ENCODE measurements at places on chromosomes 6 and 20. TPM values are rescaled to one million over a fixed set of nuclear protein-coding genes. Genes with fewer than 3 reads are reported as not detected.

Gene ZNF391
- total RNA-seq = 2.1 TPM

Gene VIP
- total RNA-seq = 0.48 TPM

Gene ROMO1
- 231 TPM for total RNA-seq

GRCh38 chr6:160132776-160133338 is 11.2 kb downstream of the SLC22A1 start:
- no peaks in the 10 kb centered on the region for H3K36me3 ChIP-seq
- no peaks in the 10 kb centered on the region for H3K27me3 ChIP-seq
- no peak for DNase-seq
- no peaks in the 10 kb centered on the region for H3K4me1 ChIP-seq

DNA sequence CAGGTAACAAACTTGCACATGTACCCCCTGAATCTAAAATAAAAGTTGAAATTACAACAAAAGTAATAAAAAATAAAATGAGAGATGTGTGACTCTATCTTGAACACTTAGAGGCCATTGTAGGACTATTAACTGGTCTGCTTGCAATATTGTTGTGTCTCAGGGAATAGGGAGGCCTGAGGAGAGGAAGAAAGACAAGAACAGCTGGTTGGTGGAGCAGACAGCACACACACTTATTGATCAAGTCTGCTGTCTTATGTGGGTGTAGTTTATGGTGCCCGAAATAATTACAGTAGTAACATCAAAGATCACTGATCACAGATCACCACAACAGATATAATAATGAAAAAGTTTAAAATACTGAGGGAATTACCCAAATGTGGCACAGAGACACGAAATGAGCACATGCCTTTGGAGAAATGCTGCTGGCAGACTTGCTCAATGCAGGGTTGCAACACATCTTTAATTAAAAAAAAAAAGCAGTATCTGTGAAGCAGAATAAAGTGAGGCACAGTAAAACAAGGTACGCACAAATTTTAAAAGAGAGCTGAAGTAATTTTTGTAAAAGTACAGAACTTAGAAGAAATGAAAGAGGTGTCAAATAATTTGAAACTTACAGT is 110.1 kb upstream of the HDAC2 start:
- no peaks in the 10 kb centered on the region for H3K27me3 ChIP-seq
- H3K4me1 ChIP-seq = no peaks in the 10 kb centered on the region
- DNase-seq = no peak
- H3K4me3 ChIP-seq = no peak overlapping the region

- H3K4me3 ChIP-seq = no peak overlapping the region
- H3K27ac ChIP-seq = no peak overlapping the region
- H3K4me1 ChIP-seq = no peaks in the 10 kb centered on the region
- no peak for DNase-seq
- no peaks in the 10 kb centered on the region for H3K36me3 ChIP-seq
Observed at GRCh38 chr20:54048891-54049545, 21.4 kb downstream of the BCAS1 start.

GRCh38 chr20:516799-517198 is 26.8 kb downstream of the CSNK2A1 start:
- no peaks in the 10 kb centered on the region for H3K36me3 ChIP-seq
- H3K4me3 ChIP-seq = no peak overlapping the region
- H3K4me1 ChIP-seq = no peaks in the 10 kb centered on the region
- no peaks in the 10 kb centered on the region for H3K27me3 ChIP-seq
- no peak for DNase-seq

- H3K27ac ChIP-seq = no peak overlapping the region
- no peaks in the 10 kb centered on the region for H3K4me1 ChIP-seq
- no peak overlapping the region for H3K4me3 ChIP-seq
Observed at GRCh38 chr20:2283706-2284423, 11.9 kb upstream of the TGM3 start.

DNA sequence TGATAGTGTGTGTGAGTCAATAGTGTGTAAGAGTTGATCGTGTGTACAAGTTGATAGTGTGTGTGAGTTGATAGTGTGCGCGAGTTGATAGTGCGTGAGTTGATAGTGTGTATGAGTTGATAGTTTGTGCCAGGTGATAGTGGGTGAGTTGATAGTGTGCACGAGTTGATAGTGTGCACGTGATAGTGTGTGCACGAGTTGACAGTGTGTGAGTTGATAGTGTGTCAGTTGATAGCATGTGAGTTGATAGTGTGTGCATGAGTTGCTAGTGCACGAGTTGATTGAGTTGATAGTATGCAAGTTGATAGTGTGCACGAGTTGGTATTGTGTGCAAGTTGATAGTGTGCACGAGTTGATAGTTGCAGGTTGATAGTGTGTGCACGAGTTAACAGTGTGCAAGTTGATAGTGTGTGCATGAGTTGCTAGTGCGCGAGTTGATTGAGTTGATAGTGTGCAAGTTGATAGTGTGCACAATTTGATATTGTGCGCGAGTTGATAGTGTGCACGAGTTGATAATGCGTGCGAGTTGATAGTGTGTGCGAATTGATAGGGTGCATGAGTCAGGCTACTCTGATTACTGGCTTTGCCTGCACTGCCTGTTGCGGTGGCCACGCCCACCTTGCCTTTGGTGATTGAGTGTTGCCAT is 35.8 kb upstream of the IYD start:
- H3K4me1 ChIP-seq = no peaks in the 10 kb centered on the region
- no peaks in the 10 kb centered on the region for H3K36me3 ChIP-seq
- H3K27me3 ChIP-seq = no peaks in the 10 kb centered on the region

- peak overlapping the region; percentile 96 for H3K27ac ChIP-seq
- H3K4me3 ChIP-seq = peak overlapping the region; percentile 86
- H3K4me1 ChIP-seq = no peaks in the 10 kb centered on the region
- DNase-seq = peak; percentile 44
Observed at GRCh38 chr20:10671919-10672623, 1.7 kb downstream of the JAG1 start.

- H3K27me3 ChIP-seq = no peaks in the 10 kb centered on the region
- peak; percentile 20 for DNase-seq
- no peaks in the 10 kb centered on the region for H3K36me3 ChIP-seq
- no peaks in the 10 kb centered on the region for H3K4me1 ChIP-seq
- H3K27ac ChIP-seq = peak overlapping the region; percentile 69
Observed at GRCh38 chr20:31496761-31497295, 17.4 kb upstream of the HM13 start.

GRCh38 chr6:152273638-152274037 is 363.5 kb downstream of the SYNE1 start:
- no peaks in the 10 kb centered on the region for H3K36me3 ChIP-seq
- no peak overlapping the region for H3K27ac ChIP-seq
- no peaks in the 10 kb centered on the region for H3K27me3 ChIP-seq
- no peak overlapping the region for H3K4me3 ChIP-seq
- no peak for DNase-seq

GRCh38 chr20:717832-718231 is 42.2 kb upstream of the SCRT2 start:
- no peaks in the 10 kb centered on the region for H3K36me3 ChIP-seq
- H3K4me3 ChIP-seq = no peak overlapping the region
- no peak overlapping the region for H3K27ac ChIP-seq
- peaks cover 23% of the 10 kb centered on the region for H3K27me3 ChIP-seq

DNA sequence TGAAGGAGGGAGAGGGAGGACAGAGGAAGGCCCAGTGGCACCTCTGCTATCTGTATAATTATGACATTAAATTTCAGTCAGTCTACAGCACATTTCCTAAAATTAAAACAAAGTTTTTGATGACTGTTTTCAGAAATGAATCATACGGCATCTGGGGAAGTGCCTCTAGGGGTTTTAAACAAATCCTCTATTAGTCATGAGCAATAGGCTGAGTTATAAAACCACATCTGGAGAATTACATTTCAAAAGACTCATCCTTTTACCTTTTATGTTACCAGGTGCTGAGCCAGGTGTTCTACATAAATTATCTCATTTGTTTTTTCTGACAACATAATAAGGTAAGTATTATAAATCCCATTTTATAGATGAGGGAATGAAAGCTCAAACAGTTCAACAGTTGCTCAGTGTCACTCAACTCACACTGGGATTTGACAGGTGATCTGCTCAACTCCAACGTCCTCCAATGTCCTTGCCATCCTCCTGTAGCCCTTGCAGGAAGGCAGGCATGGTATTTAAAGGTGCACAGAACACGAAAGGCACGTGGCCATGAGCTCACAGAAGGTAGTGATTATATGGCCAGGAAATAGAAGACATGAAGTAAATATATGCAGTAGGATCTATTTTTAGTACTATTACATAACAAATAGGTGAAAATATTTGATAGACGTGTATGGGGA is 184.2 kb upstream of the MAN1A1 start:
- no peaks in the 10 kb centered on the region for H3K27me3 ChIP-seq
- H3K4me1 ChIP-seq = no peaks in the 10 kb centered on the region
- no peak overlapping the region for H3K4me3 ChIP-seq
- no peak overlapping the region for H3K27ac ChIP-seq

- H3K4me3 ChIP-seq = no peak overlapping the region
- H3K36me3 ChIP-seq = no peaks in the 10 kb centered on the region
- H3K4me1 ChIP-seq = peaks cover under 1% of the 10 kb centered on the region
- peak; percentile 69 for DNase-seq
- no peak overlapping the region for H3K27ac ChIP-seq
- H3K27me3 ChIP-seq = no peaks in the 10 kb centered on the region
Observed at GRCh38 chr20:33724439-33725094, 4.5 kb upstream of the PXMP4 start.

GRCh38 chr20:18191306-18191705 is 53.6 kb downstream of the KAT14 start:
- DNase-seq = no peak
- no peaks in the 10 kb centered on the region for H3K27me3 ChIP-seq
- H3K4me3 ChIP-seq = no peak overlapping the region
- no peaks in the 10 kb centered on the region for H3K4me1 ChIP-seq

DNA sequence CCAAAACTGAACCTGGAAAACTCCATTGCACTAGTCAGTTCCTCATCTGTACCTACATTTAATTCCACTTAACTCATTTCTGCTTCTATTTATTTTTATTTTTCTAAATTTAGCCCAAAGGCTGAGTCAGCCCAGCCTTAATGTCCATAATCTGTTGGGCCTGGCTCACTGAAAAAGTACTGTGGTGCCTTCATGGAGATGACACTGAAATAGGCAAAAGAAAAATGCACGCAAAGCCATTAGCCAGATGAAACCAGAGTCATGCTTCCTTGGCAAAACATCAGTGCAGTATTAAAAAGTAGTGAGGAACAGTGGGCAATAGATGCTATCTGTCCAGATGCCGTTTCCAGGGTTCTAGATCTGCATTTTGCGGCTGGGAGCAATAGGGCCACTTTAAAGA is 14.7 kb upstream of the PLCB4 start:
- DNase-seq = no peak
- no peaks in the 10 kb centered on the region for H3K4me1 ChIP-seq
- no peaks in the 10 kb centered on the region for H3K36me3 ChIP-seq
- H3K27ac ChIP-seq = no peak overlapping the region
- H3K4me3 ChIP-seq = no peak overlapping the region
- no peaks in the 10 kb centered on the region for H3K27me3 ChIP-seq

GRCh38 chr6:111973118-111973761 is 80.7 kb upstream of the CCN6 start:
- no peaks in the 10 kb centered on the region for H3K4me1 ChIP-seq
- H3K27me3 ChIP-seq = no peaks in the 10 kb centered on the region
- H3K36me3 ChIP-seq = no peaks in the 10 kb centered on the region
- no peak overlapping the region for H3K4me3 ChIP-seq

DNA sequence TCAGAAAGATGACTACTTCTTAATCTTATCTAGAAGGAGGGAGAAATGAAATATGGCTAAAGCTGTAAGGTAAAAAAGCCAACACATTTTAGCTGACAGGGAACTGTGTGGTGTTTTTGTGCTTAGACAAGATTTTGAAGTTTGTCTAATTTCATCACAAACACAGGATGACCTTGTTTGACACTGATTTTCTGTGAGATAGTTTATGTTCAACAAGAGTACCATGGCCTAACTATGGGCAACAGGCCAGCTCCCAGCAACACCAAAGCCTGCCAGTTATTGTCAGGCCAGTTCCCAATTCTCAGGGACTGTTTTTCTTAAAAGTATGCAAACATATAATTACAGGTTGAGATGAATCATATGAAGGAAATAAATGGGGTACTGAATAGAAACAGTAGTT is 5.5 kb upstream of the ABCF1 start:
- H3K4me3 ChIP-seq = no peak overlapping the region
- H3K27ac ChIP-seq = no peak overlapping the region
- H3K27me3 ChIP-seq = no peaks in the 10 kb centered on the region

GRCh38 chr6:30508890-30509736 is 19.8 kb downstream of the HLA-E start:
- DNase-seq = no peak
- H3K36me3 ChIP-seq = no peaks in the 10 kb centered on the region
- no peaks in the 10 kb centered on the region for H3K27me3 ChIP-seq

DNA sequence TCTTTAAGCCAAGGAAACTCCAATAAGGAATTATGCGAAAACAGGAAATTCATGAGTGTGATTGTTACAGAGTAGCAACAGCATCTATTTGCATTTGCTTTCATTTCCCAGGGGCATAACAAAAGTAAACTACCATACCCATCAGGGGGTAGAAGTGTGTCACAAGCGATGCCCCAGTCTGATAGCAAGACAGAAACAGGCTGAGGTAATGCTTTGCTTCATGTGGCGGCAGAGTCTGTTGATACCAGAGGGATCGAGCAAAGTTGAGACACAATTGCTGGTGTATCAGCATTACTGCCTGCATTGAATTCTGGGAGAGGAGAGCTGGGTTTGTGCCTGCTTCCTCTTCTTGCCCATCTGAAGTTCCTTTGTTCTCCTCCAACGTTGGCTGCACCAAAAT is 51.2 kb upstream of the LYRM2 start:
- no peak overlapping the region for H3K4me3 ChIP-seq

DNA sequence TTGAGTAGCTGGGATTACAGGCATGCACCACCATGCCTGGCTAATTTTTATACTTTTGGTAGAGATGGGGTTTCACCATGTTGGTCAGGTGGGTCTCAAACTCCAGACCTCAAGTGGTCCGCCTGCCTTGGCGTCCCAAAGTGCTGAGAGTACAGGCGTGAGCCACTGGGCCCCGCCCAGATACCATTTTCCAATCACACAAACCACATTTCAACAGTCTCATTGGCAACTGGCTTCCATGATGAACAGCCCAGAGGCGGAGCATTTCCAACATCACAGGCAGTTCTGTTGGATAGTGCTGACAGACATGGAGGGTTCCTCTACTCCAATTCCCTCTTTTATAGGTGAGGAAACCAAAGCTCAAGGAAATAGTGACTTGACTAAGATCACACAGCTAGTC is 43.9 kb upstream of the PLCB4 start:
- H3K27me3 ChIP-seq = no peaks in the 10 kb centered on the region
- no peak overlapping the region for H3K4me3 ChIP-seq
- no peak overlapping the region for H3K27ac ChIP-seq
- no peaks in the 10 kb centered on the region for H3K36me3 ChIP-seq
- no peak for DNase-seq
- H3K4me1 ChIP-seq = no peaks in the 10 kb centered on the region

DNA sequence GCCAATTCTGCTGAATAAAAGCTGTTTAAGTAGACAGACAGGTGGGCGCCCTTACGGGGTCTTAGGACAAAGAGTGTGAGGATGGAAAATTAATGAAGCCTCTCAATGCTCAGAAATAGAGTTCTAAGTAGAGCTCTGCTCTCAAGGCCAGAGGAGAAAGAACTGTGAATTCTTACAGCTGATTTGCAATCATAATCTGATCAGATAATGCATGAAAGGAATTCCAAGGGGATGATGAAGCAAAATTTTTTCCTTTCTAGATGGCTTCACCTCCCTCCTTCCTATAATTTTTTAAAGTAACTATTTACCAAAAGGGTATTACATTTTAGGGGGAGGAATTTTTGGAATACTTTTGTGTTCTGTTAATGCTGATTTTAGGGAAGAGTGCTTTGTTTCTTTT is 308.1 kb upstream of the HS3ST5 start:
- no peak overlapping the region for H3K27ac ChIP-seq
- H3K4me3 ChIP-seq = no peak overlapping the region
- no peaks in the 10 kb centered on the region for H3K27me3 ChIP-seq
- no peaks in the 10 kb centered on the region for H3K4me1 ChIP-seq
